Stimulated activated CD4-positive, alpha-beta T cell treated with anti-CD3 and anti-CD28 coated beads, Interleukin-1b, Interleukin-23, amount 100 ng/mL, for 1 hour (primary cell): ENCODE measurements at places on chromosomes 2 and 18.

- DNase-seq = no peak
Observed at GRCh38 chr2:903223-903900, 47.3 kb upstream of the SNTG2 start.

- no peak for DNase-seq
Observed at GRCh38 chr2:168633200-168633599, 169.2 kb upstream of the NOSTRIN start.

GRCh38 chr2:191645434-191646162 is 32.3 kb upstream of the NABP1 start:
- no peak for DNase-seq

- no peak for DNase-seq
Observed at GRCh38 chr2:186636800-186637496, 47.1 kb downstream of the ITGAV start.

GRCh38 chr18:39627936-39628335 is 2062.3 kb upstream of the CELF4 start:
- DNase-seq = no peak

GRCh38 chr2:240369801-240370585 is 65.5 kb upstream of the GPC1 start:
- no peak for DNase-seq

GRCh38 chr2:86230961-86231360 is 31.7 kb downstream of the MRPL35 start:
- no peak for DNase-seq

DNA sequence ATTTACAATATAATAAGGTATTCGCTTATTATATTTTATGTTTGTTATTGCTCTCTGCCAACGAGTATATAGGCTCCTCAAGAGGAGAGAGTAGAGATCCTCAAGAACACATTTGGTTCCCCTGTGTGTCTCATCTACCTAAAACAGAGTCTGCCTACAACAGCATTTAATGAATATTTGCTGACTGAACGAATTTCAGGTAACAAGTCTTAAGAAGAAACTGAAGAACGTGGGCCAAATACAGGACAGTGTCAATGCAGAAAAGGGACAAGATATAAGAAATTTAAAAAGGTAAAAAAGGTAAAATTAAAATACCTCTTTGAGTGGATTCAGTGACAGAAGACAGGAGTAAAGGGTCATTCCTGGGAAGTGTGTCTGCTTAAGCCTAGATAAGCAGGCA is 129.2 kb downstream of the HNMT start:
- DNase-seq = no peak

GRCh38 chr2:189022053-189022481 is 47.9 kb downstream of the COL3A1 start:
- DNase-seq = no peak

- no peak for DNase-seq
Observed at GRCh38 chr18:78309307-78309706, 670.3 kb upstream of the SALL3 start.

- DNase-seq = no peak
Observed at GRCh38 chr2:240249423-240250149, 109.1 kb upstream of the OTOS start.

GRCh38 chr18:60861575-60861974 is 471.7 kb upstream of the CDH20 start:
- DNase-seq = no peak

- no peak for DNase-seq
Observed at GRCh38 chr18:47417807-47418206, 166.3 kb upstream of the SKOR2 start.

GRCh38 chr18:22939649-22940048 is 6.5 kb downstream of the RBBP8 start:
- no peak for DNase-seq

- no peak for DNase-seq
Observed at GRCh38 chr2:177784745-177785067, 287.9 kb downstream of the PDE11A start.

GRCh38 chr2:73036766-73037165 is 34.7 kb downstream of the SFXN5 start:
- DNase-seq = no peak

GRCh38 chr2:46275995-46276394 is 21.2 kb upstream of the EPAS1 start:
- DNase-seq = no peak

- no peak for DNase-seq
Observed at GRCh38 chr2:23658466-23658942, 268.4 kb downstream of the ATAD2B start.

DNA sequence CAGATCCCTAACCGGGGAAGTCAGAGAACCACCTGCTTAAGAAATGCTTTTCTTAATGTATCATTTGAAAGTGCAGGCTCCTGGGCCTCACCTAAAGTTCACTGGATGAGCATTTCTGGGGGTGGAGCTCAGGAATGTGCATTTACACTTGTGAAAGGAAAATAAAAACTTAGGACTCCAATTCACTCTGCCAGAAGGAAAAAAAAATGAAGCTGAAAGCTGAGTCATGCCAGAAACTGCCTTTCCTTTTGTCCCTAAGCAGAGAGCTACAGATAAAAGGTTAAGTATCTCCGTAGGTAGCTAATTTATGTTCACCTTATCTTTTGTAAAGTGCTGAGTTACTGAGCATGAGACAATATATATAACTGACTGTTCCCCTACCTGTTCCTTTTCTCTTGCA is 229.5 kb upstream of the MEX3C start:
- DNase-seq = no peak

DNA sequence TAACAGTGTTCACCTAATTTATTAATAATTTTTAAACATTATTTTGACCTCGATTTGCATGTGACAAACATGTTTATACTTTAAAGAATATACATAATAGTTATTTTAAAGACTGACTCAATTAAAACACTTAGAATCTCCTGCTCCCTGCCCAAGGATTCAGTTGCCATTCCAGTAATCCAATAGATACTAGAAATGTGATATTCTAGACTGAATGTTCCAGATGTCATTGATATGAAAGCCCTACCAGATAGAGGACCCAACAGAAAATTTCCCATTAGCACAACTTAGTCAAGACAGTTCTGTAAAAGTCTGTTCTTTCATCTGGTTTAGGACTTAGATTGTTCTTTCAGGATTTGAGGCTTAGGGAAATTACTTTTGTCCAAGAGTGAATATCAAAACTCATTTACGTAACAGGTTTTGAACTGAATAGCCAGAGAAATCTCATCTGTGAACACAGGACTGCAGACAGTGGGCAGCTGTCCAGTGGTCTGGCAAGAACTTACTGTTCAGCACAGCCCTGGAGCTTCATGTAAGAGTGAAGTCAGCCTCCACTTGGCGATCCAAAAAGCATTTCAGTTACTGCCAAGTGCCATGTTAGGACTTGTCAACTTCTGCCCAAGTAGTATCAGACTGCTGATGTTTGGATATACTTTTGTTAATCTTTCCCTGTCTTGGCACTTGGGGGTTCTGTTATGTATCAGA is 77.5 kb downstream of the OSBPL6 start:
- DNase-seq = no peak

DNA sequence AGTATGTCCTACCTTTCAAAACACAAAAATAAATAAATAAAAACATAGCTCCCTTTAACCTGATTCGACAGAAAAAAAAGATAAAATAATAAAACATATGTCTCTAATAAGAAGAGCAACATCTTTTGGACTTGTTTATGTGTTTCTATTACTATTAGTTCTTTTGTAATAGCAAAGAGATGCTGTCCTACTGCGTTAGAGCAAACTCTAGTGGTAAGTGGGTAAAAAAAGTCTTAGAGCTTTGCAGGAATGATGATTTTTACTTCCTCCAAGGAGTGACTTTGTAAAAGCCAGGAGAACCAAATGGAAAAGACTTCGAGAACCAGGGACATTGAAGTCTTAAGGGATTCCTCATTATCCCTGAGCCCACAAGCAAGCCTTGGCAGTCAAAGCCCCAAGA is 450.1 kb downstream of the METTL4 start:
- DNase-seq = no peak

- DNase-seq = no peak
Observed at GRCh38 chr2:226184940-226185615, 614.5 kb downstream of the IRS1 start.

GRCh38 chr2:225117051-225117716 is 74.9 kb upstream of the DOCK10 start:
- no peak for DNase-seq

- no peak for DNase-seq
Observed at GRCh38 chr2:116952254-116952653, 862.2 kb upstream of the DDX18 start.

GRCh38 chr2:177604271-177605065 is 211.9 kb downstream of the AGPS start:
- DNase-seq = no peak

DNA sequence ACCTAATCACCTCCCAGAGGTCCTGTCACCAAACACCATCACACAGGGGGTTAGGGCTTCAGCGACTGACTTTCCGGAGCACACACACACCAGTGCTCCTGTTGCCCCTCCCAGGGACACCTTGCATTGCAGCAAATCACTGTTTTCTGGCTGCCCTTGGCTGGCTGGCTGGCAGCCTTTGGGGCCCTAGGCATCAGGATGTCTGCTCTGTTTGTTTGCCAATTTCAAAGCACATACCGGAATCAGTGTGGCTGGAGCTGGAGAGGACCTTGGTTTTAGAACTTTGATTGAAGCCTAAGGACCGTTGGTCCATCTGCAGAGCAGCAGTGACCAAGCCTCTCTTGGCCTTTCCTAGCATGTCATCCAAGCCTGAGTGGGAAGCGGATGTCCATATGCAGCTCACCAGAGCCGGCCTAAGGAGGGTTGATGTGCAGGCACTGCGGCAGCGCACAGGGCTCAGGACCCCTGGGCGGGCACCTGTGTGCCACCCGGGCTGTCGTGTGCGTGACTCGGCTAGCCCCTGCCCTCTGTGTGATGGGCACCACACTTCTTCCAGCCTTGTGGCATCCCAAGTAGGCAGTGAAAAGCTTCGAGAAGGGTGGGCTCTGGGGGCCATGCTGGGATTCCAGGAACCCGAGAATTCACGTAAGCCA is 62.1 kb downstream of the GBX2 start:
- no peak for DNase-seq

DNA sequence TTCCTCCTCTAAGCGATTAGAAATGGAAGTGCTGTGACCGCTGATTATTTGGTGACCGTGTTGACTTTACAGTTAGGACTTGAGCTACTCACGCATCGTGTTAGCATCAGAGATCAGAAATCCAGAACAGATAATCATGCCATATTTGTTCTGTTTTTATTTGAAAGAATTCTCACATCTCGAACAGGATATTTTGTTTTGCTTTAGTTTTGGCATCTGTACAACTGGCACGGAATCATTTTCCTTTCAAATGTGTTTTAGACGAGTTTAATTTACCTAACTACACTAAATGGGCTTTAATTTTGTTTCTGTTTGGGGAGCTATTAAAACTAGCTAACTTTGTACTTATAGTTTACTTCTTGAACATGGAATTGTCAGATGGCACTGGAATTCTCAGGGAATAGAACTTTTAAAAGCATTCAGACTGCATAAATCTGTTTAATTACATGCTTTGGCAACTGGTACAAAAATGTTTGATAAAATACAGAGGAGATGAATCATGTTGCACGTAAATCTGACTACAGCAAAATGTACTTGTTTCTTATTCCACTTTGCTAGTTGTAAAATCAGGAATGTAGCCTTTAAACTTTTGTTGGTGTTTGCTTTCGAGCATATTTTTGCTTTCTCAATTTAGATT is 1.4 kb downstream of the ITPRID2 start:
- DNase-seq = no peak

DNA sequence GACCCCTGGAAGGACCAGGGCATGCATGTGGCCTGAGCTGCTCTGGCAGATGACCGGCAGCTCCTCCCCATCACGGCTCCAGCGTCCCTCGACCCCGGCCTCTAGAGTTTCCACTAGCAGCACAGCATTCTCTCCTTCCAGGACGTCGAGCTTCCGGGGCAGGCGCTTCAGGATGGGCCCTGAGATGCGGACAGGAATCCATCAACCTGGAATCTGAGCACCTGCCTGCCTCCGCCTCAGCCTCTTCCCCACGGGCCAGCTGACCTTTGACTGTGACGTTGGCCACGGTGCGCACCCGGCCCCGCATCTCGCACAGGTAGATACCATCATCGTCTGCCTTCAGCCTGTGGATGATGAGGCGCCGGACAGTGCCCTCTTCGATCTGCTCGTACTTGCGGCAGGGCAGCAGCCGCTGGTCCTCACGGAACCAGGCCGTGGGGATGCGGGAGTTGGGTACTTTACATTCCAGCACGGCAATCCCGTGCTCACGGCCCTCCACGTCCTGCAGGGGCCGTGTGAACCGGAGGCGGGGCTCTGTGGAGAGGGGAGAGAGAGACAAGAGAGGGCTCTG is 3.5 kb downstream of the OBSL1 start:
- DNase-seq = no peak

DNA sequence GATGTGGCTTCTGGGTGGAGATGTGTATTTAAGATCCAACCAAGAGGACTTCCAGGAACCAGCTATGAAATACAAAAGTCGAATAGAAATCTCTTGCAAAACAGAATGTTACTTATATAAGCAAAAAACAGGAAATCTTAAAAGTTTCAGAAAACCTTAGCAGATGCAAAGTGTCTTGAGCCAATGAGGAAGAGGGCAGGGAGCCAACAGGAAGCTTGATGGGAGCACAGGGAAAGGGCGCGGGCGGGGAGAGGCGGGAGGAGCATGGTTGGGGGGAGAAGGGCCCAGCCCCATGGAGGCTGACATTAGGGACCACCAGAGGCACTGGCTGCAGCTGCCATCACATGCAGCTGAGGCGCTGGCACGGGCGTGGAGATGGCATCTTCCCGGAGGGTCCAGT is 203.3 kb downstream of the SNTG2 start:
- no peak for DNase-seq

DNA sequence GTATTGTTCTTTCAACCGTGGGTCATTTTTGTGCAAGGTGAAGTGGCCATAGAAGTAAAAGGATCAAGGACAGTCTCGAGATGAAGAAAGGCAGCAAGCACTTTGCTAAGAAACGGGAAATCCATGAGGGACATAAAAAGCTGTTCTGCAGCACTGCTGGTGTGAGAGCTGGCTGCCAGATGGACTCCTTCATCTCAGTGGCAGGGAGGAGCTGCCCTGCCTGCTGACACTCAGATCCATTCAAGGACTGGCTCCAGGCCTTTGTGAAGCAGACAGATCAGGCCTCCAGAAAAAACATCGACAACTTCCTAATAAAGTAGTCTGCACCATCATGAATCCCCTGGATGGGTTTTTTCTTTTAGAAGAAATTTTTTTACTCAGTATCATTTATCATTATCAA is 29.5 kb downstream of the RMC1 start:
- DNase-seq = no peak

DNA sequence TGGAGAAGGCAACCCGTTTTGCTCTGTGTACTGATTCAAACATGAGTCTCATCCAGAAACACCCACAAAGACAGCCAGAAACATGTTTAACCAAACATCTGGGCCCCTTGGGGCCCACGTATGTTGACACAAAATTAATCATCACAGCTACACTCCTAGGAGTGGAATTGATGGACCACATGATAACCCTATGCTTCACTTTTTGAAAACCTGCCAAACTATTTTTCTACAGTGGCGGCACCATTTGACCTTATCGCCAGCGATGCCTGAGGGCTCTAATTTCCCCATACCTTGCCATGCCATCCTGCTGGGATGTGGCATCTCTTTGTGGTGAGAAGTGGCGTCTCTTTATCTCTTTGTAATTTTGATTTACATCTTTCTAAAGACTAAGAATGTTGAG is 38.5 kb downstream of the PSMG2 start:
- DNase-seq = no peak

GRCh38 chr2:58851598-58851997 is 610.5 kb upstream of the FANCL start:
- DNase-seq = no peak
